Stimulated activated CD4-positive, alpha-beta T cell treated with anti-CD3 and anti-CD28 coated beads, Interleukin-1b, Interleukin-23, amount 100 ng/mL, for 1 hour (primary cell): ENCODE measurements at places on chromosomes 11 and 22.

- no peak for DNase-seq
Measured at GRCh38 chr11:61616434-61616833, 35.6 kb upstream of the SYT7 start.

- no peak for DNase-seq
Measured at GRCh38 chr22:38455076-38455529, at the start of gene KCNJ4. TSS of gene KCNJ4 (minus strand) at chr22:38455199. CDS start at chr22:38428132, 27,067 bp downstream.

GRCh38 chr22:50595189-50595588, 5.4 kb upstream of the MAPK8IP2 start:
- no peak for DNase-seq

GRCh38 chr22:48204296-48204695, 1441.8 kb downstream of the TBC1D22A start:
- DNase-seq: no peak

GRCh38 chr11:127875131-127875530, 712.2 kb downstream of the ETS1 start:
- DNase-seq: no peak

GRCh38 chr11:117828611-117829368, 4.2 kb upstream of the FXYD2 start:
- peak; percentile 68 for DNase-seq

DNA sequence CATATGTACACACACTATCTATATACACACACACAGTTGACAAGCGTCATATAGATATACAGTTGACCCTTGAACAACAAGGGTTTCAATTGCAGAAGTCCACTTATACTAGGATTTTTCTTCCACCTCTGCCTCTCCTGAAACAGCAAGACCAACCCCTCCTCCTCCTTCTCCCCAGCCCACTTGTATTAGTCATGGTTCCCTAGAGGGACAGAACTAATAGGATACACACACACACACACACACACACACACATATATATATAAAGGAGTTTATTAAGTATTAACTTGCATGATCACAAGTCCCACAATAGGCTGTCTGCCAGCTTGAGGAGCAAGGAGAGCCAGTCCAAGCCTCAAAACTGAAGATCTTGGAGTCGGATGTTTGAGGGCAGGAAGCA, 92.9 kb downstream of the DHCR7 start:
- DNase-seq: no peak

DNA sequence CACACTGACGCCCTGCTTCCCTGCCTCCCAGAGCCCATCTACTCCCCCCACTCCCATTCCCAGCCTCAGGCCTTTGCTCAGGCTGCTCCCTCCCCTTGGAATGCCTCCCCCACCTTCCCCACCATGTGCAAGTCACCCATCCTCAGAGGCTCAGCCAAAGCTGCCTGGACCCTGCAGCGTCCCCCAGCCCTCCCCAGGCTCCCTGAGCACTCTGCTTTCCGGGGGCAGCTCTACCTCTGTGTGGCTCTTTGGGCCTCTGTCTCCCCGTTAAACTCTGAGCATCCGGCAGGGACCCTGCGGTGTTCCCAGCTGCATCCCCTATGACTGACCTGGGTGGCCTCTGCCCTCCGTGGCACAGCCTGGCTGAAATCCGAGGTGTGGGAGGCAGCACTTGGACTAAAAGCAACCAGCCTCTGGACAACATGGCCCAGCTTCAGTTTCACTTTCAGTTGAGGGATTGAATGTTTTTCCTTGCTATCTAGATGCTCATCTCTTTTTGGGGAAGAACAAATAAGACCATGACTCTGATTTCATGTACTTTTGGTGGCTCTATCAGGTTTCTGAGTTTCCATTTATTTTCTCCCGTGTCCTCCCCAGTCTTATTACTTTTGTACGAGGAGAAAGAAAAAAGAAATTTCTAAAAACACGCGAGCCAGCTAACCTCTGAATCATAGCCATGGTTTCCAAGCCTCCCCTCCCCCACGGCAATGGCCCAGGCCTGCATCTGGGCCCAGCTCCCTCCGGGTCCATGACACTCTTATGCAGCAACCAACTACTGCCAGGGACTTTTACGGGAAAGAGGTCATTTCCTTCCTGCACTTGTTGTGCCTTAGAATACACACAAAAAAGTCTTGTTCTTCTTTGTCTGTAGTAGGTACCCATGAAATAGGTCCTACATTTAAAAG, 3.8 kb downstream of the APOL3 start:
- DNase-seq: peak; percentile 65

DNA sequence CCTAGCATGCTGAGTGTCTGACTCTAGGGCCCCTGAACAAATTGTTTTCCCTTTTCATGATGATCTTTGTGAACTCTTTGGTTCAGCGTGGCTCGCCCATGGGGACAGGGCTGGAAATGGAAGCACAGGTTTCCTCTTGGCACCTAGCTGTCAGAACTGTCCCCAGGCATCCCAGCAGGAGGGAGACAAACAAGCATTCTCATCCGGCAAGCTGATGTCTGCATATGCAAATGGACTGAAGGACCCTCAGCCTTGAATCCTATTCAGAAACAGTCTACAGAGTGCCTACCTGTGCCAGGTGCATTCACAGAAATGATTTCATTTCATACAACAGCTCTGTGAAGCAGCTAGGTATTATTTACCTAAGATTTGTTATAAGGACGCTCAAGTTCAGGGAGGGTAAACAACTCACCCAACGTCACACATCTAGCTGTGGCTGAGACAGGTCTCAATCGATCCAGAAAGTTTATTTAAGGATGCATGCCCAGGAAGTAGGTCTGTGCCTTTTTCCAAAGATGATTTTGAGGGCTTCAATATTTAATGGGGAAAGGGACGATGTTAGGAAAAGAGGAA, 176.4 kb downstream of the KIRREL3 start:
- DNase-seq: no peak

- DNase-seq: no peak
Measured at GRCh38 chr11:103944251-103944940, 92.0 kb upstream of the DDI1 start.

DNA sequence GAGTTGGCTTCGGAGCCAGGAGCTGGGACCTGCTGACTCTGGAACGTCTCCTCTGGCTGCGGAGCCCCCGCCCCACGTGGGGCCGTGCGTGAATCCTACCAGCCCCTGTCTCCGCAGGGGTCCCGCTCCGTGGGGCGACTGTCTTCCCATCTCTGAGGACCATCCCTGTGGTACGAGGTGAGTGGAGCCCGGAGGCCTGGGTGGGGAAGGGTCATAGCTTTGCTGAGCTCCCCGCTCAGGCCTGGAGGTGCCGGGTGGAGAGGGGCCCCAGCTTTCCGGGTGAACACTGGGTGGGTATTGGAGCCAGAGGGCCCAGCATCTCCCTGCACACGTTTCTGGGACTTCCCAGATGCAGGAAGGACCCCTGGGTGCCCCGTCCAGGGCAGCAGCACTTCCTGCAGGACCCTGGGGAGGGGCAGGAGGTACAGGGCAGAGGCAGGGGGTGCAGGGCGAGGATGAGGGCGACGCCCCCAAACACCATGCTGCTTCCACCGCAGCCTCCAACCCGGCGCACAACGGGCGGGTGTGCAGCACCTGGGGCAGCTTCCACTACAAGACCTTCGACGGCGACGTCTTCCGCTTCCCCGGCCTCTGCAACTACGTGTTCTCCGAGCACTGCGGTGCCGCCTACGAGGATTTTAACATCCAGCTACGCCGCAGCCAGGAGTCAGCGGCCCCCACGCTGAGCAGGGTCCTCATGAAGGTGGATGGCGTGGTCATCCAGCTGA, 3.8 kb downstream of the MUC5AC start:
- DNase-seq: no peak

DNA sequence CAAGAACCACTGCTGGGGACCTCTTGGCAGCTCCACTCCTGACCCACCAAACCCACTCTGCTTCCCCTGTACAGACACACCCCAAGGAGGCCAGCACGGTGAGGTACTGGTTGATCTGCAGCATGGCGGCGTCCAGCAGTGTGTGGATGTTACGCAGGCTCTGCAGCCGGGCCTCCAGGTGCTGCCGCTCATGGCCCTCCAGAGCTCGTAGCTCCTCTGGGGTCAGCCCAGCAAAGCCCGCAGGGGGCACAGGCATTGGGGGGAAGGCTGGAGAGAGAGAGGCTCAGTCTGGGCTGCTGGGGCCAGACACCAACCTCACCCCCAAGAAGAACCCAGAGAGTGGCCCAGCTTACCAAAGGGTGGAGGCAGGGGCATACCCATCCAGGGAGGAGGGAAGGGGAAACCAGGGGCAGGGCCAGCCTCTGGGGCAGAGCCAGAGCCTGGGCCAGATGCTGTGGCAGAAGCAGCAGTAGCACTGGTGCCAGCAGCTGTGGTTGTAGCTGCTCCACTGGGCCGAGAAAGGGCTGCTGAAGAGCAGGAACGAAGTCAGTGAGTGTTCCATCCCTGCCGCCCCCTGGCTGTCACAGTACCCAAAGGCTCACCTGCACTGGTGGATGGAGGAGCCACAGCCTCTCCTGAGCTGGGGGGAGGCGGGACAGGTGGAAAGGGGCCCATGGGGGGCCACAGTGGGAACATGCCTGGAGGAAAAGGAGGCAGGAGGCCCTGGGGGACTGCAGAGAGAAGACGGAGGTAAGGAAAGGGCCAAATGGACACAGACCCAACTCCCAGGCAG, 4.5 kb downstream of the SYVN1 start:
- DNase-seq: no peak

DNA sequence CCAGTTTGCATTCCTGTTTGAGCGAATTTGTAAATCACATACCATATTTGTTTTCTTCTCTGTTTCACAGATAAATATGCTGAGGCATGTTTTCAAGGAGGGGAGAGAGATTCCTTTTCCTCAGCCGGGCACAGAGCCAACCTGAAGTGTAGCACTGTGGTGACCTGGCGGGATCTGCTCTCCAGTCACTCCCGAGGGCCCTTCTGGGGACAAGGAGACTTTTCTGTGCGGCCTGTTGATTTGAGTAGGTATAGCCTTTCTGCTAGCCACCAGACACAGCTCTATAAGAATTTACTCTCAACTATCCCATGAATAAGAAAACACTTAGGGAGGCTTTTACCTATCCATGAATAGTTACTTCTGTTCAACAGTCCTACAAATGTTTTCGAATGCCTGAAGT, 63.5 kb upstream of the FDX1 start:
- DNase-seq: no peak

DNA sequence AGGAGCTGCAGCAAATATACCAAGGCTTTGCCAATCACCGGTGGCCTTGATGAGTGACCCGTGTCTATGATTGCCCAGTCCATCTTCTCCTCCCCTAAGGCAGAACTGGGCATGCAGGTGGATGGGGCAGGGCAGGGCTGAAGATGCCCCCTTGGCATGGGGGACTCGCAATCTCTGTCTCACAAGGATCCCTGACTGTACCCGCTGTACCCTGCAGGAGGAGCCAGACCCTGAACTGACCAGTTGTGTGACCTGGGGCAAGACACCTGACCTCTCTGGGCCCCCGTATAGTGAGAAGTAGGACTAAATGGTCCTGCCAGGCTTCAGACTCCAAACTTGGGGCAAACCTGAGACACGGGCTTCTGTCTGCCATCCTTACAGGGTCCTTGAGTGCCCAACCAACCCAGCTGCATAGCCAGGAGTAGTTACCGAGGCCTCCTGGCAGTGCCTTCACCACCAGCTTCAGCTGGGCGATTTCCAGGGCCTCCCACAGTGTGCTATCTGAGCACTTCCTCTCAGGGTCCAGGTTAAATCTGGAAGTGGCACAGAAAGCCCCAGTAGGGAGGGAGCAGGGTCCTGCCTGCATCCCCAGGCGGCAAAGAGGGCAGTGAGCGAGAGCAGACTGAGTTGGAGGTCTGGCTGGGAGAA, 6.4 kb upstream of the KCNJ11 start:
- DNase-seq: no peak

DNA sequence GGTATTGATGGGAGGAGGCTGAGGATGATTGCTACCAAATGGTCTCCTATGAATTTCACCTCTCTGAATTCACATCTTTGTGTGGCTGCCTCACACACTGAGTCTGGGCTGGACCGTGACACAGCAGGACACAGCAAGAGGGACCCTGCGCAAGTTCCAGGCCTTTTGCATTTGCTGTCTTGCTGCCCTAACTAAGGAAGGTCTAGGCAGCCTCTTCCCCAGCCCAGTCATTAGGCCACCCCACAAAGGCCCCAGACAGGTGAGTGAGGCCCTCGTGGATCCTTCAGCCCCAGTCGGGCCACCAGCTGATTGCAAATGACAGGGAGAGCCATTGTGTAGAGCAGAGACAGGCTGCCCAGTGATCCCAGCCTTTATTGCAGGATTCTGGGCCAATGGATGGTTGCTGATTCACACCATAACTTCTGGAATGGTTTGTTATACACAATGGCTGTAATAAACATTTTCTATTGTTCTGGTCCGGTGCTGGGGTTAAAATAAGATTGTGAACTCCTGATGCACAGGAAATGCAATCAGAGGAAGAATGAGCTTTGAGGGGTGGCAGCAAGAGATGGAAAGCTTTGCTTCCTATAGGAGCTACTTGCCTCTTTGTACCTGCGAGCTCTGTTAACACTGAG, 28.5 kb upstream of the CSNK2A3 start:
- no peak for DNase-seq

DNA sequence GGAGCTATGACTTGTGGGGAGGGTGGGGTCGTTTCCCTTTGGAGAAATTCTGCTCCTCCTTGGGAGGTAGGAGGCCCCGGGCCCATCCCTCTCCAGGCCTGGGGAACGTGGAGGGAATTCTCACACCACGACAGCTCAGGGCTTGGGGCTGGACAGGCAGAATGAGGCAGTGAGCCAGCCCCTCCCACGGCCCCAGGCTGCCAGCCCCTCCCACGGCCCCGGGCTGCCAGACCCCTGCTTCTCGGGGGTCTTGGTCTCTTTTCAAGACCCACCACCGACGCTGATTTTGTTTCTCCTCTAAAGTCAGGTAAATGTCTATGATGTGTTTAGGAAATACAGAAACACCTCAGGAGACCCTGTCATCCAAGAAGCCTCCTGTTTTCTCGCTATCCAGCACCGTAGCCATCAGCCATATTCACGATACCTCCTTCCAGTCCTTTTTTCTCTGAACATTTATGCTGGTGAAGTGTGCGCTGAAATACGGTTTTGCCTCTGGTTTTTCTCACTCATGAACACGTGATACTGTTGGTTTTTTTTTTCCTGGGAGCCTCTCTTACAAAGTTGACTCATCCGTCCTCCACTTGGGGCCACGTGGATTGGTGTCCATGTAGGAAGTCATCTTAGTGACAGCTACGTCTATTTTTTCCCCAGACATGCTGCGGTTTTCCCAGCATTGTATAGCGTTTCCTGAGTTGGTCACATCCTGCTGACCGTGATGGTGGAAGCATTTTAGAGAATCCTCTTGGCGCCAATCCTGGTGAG, 1219.6 kb downstream of the BRD1 start:
- DNase-seq: no peak

DNA sequence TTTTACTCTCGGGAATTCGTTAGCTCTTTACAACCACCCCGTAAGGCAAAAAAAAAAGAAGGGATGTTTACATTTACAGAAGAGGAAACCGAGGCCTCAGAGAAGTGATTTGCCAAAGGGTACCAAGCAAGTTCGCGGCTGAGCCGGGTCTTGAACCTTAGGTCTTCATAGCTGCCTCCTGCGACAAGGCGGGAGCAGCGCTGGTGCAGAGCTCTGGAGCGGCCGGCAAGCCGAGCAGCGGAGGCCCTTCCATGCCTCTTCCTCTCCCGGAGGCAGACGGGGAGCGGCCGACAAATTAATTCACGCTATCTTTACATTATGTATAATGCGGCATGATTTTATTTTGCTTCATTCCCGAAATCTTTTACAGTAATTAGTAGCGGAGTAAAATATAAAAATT, 536.3 kb downstream of the INSC start:
- no peak for DNase-seq
